Neural crest cell (in vitro differentiated cells): ENCODE measurements at places on chromosomes 7 and 10. TPM values are rescaled to one million over a fixed set of nuclear protein-coding genes. Genes with fewer than 3 reads are reported as not detected.

Gene OSBPL3
- 10.5 and 11.8 TPM in 2 replicates for total RNA-seq

Gene DKK1
- 3.3 and 3.9 TPM in 2 replicates for total RNA-seq

Gene LAMB1
- total RNA-seq, result 127 and 131 TPM in 2 replicates

Gene ASIC3
- total RNA-seq, result 4.7 and 6.0 TPM in 2 replicates

Gene NMT2
- 24.4 and 27.7 TPM in 2 replicates for total RNA-seq

Gene WDR86
- total RNA-seq, result 24.8 and 29.8 TPM in 2 replicates

Gene VPS37D
- total RNA-seq, result 10.0 and 10.1 TPM in 2 replicates

- H3K4me3 ChIP-seq, result peak overlapping the region; percentile 45
- no peaks in the 10 kb centered on the region for H3K36me3 ChIP-seq
- DNase-seq, result peak; percentile 74
- peak overlapping the region; percentile 93 for H3K27ac ChIP-seq
- H3K27me3 ChIP-seq, result no peaks in the 10 kb centered on the region
- peaks cover 36% of the 10 kb centered on the region for H3K4me1 ChIP-seq
Observed at GRCh38 chr10:25113191-25114035, 61.4 kb upstream of the GPR158 start.

DNA sequence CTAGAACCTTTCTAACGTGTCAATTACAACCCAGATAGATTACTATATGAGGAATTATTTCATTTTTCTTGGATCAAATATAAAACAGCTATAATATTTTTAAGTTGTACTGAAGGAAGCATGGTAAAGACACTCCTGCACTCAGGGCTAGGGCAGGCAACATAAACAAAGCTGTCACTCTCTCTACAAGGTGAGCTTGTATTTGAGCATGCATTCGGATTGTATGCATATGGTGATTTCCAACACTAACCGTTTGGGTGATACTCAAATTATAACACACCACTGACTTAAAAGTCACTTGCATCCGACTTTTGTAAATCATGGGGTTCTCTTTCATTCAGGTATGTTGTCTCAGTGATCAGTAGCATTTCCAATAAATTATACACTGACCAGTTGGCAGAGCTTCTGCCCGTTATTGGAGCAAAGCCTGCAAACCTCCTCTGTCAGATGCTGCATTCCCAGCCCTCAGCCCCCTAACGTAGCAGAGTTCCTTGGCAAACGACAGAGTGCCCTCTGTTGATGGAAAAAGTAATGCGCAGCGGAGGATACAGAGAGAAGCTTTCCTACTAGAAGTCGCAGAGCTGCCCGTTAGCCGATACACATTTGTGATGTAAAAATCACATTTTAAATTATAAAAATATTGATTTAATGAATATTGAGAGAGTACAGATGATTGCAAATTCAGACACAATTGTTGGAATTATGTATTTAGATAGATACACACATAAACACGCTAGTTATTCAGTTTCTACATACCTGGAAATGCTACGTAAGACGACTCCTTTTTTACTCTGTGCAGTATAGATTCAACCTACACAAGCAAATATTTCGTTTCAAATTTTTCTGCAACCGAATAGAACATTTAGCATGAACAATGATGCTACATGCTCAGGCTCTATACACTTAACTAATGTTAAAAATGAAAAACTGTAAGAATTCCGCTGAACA is 173.9 kb upstream of the SP4 start:
- H3K27me3 ChIP-seq, result peaks cover 73% of the 10 kb centered on the region
- H3K4me3 ChIP-seq, result peak overlapping the region; percentile 48
- H3K4me1 ChIP-seq, result peaks cover 34% of the 10 kb centered on the region
- no peaks in the 10 kb centered on the region for H3K36me3 ChIP-seq
- peak; percentile 82 for DNase-seq

DNA sequence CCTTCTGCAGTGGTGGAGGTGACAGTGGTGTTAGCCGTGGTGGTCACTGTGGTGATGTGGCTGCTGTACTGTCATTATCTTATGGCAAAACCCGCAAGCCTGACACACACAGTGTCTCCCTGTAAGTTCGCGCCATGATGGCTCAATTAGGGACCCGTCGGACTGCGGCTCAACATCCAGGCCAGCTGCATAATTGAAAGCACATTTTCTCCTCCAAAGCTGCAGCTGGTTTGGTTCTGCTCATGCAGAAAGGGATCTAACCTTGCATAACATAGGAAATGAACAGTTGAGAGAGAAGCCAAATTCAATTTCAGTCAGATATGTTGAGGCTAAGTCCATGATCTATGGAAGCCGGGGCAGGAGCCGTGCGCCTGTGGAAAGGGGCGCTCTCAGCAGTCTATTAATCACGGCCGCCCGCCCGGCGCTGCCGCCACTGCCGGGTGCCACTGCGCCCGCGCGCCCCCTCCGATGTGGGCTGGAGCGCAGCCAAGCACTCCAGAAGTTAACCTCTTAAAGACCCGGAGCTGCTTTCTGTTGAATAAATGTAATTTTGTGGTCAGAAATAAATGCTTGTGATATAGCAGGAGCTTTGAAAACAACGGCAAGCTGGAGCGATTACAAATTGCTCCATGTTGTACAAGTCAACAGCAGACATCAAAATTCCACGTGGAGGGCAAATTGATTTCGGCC is 227.7 kb downstream of the CUX1 start:
- H3K27ac ChIP-seq, result peak overlapping the region; percentile 64
- no peaks in the 10 kb centered on the region for H3K4me1 ChIP-seq
- no peak overlapping the region for H3K4me3 ChIP-seq
- no peak for DNase-seq
- no peaks in the 10 kb centered on the region for H3K36me3 ChIP-seq

DNA sequence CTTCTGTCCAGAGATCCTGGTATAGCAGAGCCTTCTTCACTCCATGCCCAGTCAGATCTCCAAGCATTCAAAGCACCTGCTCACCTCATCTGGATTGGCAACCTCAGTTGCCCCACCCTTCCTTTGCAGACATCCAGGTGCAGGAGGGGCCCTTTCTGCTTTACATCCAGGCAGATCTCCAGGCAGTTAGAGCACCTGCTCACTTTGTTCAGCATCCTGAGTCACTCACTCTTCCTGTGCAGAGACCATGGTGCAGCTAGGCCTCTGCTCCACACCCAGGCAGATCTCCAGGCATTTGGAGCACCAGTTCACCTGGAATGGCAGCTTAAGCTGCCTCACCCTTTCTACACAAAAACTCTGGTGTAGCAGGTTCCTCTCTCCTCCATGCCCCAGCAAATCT is 153.1 kb downstream of the CDK14 start:
- H3K27me3 ChIP-seq, result no peaks in the 10 kb centered on the region
- H3K4me3 ChIP-seq, result no peak overlapping the region
- no peak for DNase-seq
- H3K4me1 ChIP-seq, result peaks cover 4% of the 10 kb centered on the region

- no peak for DNase-seq
- no peaks in the 10 kb centered on the region for H3K27me3 ChIP-seq
- no peaks in the 10 kb centered on the region for H3K36me3 ChIP-seq
- H3K4me3 ChIP-seq, result no peak overlapping the region
Observed at GRCh38 chr10:59892697-59893096, 13.7 kb downstream of the CCDC6 start.

GRCh38 chr10:99850021-99850766 is 67.8 kb downstream of the ABCC2 start:
- H3K36me3 ChIP-seq, result no peaks in the 10 kb centered on the region
- no peaks in the 10 kb centered on the region for H3K27me3 ChIP-seq
- peak overlapping the region; percentile 8 for H3K27ac ChIP-seq
- DNase-seq, result no peak
- H3K4me1 ChIP-seq, result peaks cover 13% of the 10 kb centered on the region

DNA sequence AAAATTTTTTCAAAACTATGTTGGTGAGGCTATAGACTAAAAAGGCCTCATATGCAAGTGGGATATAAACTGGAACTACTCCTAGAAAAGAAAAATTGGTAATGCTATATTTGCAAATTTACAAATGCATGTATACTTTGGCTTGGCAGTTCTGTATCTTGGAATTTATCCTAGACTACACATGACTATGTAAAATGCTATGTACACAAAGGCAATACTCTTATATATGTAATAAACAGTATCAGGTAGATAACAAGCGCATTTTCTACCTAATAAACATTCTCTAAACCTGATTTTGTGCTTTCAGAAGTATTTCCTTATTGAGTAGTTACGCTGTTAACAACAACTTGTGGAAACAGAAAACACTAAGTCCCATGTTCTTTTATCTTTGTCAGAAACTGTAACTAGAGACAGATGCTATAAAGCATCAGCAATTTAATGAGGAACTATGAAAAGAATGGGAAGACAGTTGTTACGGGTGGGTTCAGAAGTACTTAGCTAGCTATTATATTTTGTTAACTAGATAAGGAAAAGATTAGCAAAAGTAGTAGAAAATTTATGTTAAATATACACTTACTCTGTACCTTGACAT is 107.8 kb downstream of the ARHGAP12 start:
- no peak overlapping the region for H3K4me3 ChIP-seq
- no peak for DNase-seq
- peaks cover 5% of the 10 kb centered on the region for H3K4me1 ChIP-seq
- no peaks in the 10 kb centered on the region for H3K27me3 ChIP-seq

DNA sequence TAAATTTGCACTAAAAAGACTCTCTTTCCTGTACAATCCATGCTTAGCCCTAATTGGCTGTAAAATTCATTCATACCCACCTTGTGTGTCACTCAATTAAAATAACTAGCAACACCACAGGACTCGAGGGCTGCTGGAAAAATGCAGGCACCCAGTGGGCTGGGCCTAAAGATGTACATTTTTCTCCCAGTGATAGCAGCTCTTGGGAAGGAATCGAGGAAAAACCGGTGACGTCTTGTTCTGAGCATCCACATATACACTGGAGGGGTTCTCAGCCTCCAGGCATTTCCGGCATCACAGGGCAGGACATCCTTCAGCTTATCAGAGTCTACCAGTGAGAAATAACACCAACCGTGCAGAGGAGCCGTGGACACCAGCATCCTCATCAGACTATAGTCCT is 85.8 kb upstream of the PITRM1 start:
- H3K27me3 ChIP-seq, result no peaks in the 10 kb centered on the region
- no peak overlapping the region for H3K27ac ChIP-seq
- no peak for DNase-seq
- H3K36me3 ChIP-seq, result no peaks in the 10 kb centered on the region

- no peak overlapping the region for H3K4me3 ChIP-seq
- no peaks in the 10 kb centered on the region for H3K27me3 ChIP-seq
- no peak overlapping the region for H3K27ac ChIP-seq
- H3K36me3 ChIP-seq, result no peaks in the 10 kb centered on the region
- H3K4me1 ChIP-seq, result peaks cover 9% of the 10 kb centered on the region
- no peak for DNase-seq
Observed at GRCh38 chr10:91115618-91116390, 104.7 kb upstream of the PCGF5 start.

DNA sequence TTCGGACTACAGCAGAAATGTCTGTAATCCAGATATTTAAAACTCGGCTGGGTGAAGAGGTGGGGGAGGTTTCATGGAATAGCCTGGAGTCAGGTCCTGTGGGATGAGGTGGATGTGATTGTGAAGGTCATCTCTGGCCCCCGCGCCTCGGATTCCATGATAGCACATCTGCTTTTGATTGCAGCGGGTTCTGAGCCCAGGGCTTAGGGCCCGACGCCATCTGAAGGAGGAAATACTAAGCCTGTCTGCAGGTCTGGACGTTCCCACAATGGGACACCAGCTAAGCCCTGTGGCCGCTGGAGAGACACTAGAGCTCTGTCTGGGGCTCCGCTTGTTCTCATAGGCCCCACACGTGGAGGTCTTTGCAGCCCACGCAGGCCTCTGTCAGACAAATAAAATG is 328.7 kb downstream of the CXCL12 start:
- no peak overlapping the region for H3K27ac ChIP-seq
- no peak overlapping the region for H3K4me3 ChIP-seq
- no peaks in the 10 kb centered on the region for H3K36me3 ChIP-seq
- H3K4me1 ChIP-seq, result peaks cover 22% of the 10 kb centered on the region
- no peaks in the 10 kb centered on the region for H3K27me3 ChIP-seq
- no peak for DNase-seq

GRCh38 chr7:39891894-39892293 is 58.2 kb upstream of the CDK13 start:
- H3K4me3 ChIP-seq, result no peak overlapping the region
- no peaks in the 10 kb centered on the region for H3K4me1 ChIP-seq
- H3K27me3 ChIP-seq, result peaks cover 20% of the 10 kb centered on the region
- DNase-seq, result no peak
- H3K36me3 ChIP-seq, result no peaks in the 10 kb centered on the region
- H3K27ac ChIP-seq, result no peak overlapping the region

GRCh38 chr10:16828114-16828568 is 10.9 kb upstream of the RSU1 start:
- H3K4me1 ChIP-seq, result no peaks in the 10 kb centered on the region
- H3K27me3 ChIP-seq, result no peaks in the 10 kb centered on the region
- peaks cover 4% of the 10 kb centered on the region for H3K36me3 ChIP-seq
- H3K4me3 ChIP-seq, result no peak overlapping the region

DNA sequence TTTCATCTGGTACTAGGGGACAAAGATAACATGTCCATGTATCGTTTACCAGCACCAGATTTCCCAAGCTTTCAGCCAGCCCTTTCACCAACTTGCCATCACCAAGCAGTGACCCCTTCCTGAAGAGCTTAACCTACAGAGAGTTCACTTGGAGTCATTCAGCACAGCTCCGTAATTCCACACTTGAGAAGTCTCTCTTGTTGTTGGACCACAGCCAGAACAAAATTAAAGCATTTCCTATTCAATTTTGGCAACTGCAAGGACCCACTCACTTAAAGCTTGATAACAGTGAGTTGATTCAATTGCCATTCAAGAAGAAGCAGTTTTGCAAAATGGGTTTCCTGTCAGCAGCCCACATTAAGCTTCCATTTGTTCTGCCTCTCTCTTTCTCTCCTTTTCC is 88.5 kb upstream of the LRRTM3 start:
- no peak overlapping the region for H3K27ac ChIP-seq
- no peaks in the 10 kb centered on the region for H3K36me3 ChIP-seq
- H3K4me1 ChIP-seq, result peaks cover 5% of the 10 kb centered on the region

DNA sequence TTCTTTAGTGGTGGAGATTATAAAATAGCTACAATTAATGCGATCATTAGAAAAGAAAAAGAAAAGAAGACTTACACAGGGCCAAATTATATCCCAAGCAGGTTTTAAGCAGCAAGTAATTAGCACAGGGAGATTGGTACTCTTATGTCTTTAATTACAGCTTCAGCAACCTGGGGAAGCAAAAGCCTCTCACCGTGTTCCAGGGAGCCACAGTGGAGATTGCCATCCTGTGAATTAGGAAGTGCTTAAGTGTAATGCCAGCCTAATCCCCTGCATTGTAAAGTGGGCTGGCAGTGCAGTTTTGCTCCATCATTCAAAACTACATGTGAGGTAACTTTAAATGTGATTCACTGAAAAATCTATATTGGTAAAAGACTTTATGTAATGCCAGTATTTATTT is 533.5 kb upstream of the COBL start:
- DNase-seq, result no peak
- no peaks in the 10 kb centered on the region for H3K27me3 ChIP-seq
- H3K4me1 ChIP-seq, result no peaks in the 10 kb centered on the region
- H3K27ac ChIP-seq, result no peak overlapping the region
- H3K36me3 ChIP-seq, result no peaks in the 10 kb centered on the region

- no peaks in the 10 kb centered on the region for H3K27me3 ChIP-seq
- peaks cover 4% of the 10 kb centered on the region for H3K4me1 ChIP-seq
- DNase-seq, result no peak
Observed at GRCh38 chr7:31443457-31443856, 70.4 kb upstream of the ITPRID1 start.
